Stimulated activated CD4-positive, alpha-beta T cell treated with anti-CD3 and anti-CD28 coated beads, Interleukin-1b, Interleukin-23, amount 100 ng/mL, for 1 hour (primary cell): ENCODE measurements at places on chromosomes 6 and 20.

- DNase-seq: no peak
Observed at GRCh38 chr6:137743493-137743892, 123.6 kb upstream of the TNFAIP3 start.

DNA sequence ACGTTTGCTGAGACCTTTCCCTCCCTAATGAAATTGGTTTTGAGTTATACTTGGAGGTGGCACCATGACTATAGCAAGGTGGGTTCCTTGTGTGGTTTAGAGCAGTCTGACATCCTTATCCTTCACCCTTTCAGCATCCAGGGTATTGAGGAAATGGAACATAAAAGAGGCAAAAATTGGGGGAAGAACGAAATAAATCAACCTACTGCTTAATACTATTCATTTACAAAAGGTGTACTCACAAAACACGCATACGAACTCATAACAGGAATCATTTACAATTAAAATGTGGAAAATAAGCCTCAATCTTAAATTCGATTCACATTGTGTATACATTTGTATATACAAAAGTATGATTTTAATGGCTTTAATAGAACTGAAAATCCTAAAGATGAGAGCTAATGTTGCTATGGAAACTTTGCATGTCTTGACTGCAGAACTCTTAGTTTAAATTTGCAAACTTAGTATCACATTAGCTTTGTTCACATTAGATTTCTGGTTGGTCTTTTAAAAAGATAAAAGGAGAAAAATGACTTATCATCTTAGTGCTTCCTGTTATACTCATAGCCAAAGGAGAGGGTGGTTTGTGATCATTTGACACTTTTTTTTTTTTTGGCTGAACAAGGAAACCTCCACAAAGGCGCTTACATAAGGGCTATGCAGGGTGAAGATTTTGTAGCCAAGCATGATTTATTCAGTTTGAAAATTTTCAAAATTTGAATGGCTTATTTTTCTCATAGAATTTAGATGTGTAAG, 76.1 kb upstream of the ATXN1 start:
- DNase-seq: no peak

- no peak for DNase-seq
Observed at GRCh38 chr6:84013931-84014330, 19.6 kb upstream of the MRAP2 start.

DNA sequence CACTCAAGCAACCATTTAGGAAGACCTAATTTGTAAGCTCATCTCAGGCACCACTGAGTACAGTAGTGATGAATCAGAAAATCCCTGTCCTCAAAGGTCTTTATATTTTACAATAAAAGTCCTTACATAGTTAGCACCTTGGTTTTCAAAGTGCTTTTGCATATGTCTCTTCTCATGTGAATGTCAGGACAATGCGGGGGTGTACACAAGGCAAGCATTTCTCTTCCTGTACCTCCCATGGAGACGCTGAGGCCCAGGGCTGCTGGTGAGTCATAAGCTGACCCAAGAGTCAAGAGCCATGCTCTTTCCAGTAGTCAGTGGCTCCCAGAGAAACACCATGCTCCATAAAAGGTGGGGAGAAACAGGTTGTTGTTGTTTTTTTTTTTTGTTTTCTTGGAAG, 174.0 kb downstream of the GJA10 start:
- DNase-seq: no peak

GRCh38 chr6:88105741-88106340, 58.2 kb downstream of the SPACA1 start:
- DNase-seq: no peak

GRCh38 chr6:144690666-144691065, 405.5 kb downstream of the UTRN start:
- no peak for DNase-seq

DNA sequence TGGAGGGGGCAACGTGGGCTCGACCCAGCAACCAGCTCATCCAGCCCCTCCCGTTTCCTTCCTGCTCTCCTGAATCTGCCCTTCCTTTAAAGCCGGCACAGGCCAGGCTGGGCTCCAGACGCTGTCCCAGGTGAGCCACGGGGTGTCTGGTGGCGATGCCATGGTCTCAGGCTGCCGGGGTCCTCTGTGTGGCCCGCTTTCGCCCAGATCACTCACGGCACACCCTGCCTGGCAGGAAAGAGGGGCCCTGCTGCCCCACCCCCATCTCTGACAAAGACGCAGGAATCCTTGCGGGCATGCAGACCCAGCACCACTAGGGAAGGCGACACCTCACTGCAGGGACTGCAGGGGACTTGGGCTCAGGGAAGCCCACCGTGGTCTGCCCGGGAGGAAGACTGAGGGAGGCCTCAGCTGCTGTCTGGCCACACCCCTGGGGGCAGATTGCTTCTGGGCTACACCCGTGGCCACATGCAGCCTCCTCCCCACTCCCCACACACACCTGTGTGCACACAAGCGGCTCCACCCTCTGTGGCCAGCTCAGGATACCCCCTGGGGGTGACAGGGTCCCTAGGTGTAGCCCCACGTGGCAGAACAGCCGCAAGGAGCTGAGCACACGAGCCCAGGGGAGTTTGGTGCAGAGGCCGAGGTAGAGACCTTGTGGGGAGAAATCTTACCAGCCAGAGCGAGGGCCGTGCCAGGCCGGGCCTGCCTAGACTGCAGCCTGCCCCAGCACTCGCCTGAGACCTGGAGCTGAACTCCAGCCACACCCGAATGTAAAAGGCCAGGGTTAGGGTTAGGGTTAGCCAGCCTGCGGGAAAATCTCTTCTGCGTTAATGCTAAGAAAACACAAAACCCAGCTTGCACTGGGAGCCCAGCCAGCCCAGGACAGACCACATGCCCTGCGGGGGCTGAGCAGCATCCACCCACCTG, 104.6 kb downstream of the DLL1 start:
- no peak for DNase-seq

DNA sequence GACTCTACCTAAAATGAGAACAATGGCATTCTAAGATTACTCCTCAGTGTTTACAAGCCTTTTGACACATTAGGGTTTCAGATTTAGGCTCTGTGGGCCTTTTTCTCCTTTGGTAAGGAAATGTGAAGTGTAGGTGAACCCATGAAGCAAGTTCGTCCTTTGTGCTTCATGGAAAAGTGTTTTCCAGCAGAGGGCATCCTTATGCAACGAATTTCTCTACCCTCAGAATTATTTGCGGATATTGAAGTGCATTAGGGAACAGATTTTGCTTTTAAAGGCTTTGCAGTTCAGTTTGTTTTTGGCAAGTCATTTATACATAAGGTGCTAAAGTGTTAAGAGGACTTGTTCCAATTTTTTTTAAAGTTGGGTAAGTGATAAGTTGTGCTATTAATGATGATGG, 55.7 kb upstream of the FERMT1 start:
- DNase-seq: no peak

GRCh38 chr6:139676718-139677117, 302.3 kb upstream of the CITED2 start:
- DNase-seq: no peak

DNA sequence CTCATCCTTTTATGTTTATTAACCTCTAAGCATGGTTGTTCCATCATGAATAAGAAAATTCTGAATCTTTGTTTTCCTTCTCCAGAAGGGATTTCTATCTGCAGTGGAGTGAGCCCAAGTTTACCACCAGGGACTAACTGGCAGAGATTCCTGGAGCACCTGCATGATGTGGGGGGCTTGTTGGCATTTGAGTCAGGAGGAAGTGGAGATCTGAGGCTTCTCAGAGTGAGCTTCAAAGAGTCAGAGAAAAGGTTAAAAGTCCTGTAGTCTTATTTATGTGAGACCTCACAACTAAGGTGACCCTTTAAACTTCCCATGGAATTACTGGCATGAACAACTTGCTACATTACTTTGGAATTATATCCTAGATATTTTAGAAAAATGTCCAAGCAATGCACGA, 138.1 kb upstream of the SLC24A3 start:
- DNase-seq: no peak

DNA sequence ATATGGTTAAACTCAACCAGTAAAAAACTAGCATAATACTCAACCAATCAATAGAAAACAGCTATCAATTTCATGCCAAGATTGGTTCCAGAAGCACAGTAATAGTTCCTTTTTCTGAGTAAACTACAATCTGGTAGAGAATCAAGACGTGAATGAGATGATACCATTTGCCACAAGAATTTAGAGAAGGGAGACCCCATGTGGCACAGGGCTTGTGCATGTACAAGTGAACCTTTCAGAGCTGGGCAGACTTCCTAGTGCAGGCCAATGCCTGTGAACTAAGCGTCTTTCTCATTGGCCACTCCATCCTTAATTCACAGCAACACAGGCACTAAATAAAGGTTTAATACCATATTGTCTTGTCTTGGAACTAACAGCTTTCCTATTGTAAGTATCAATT, 213.5 kb downstream of the RFPL4B start:
- DNase-seq: no peak

- DNase-seq: no peak
Observed at GRCh38 chr20:10078403-10078802, 43.6 kb downstream of the ANKEF1 start.

DNA sequence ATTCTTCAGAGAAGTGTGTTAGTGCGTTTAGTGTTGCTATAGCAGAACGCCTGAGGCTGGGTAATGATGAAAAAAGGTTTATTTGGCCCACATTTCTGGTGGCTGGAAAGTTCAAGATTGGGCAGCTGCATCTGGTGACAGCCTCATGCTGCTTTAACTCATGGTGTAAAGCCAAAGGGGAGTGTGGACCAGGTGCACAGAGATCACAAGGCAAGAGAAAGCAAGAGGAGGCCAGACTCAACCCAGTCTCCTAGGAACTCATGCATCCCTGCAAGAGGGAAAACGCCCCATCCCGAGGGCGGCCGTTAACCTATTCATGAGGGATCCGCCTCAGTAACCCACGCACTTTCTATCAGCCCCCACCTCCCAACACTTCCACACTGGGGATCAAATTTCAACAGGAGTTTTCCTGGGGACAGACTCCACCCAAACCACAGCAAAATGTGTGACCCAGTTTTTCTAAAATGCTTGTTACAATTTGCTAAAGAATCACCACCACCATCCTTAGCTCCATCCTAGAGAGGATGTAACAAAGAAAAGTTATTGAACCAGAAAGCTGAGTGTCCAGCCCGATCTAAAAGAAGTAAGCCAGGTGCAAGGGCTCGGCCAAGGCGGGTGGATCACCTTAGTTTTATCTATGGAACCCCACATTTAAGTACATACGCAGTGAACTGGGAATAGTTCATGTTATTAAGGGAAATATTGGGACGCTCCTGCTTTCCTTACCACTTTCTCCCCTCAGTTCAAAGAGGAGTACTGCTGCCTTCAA, 164.8 kb downstream of the QKI start:
- no peak for DNase-seq
